ENCODE measurements at places on chromosomes 12 and 14.
A peak's percentile ranks its signal among the peaks of the same experiment; 100 is the strongest.

GRCh38 chr12:124688356-124688992, 121.1 kb upstream of the NCOR2 start:
- DNase-seq, result no peak

DNA sequence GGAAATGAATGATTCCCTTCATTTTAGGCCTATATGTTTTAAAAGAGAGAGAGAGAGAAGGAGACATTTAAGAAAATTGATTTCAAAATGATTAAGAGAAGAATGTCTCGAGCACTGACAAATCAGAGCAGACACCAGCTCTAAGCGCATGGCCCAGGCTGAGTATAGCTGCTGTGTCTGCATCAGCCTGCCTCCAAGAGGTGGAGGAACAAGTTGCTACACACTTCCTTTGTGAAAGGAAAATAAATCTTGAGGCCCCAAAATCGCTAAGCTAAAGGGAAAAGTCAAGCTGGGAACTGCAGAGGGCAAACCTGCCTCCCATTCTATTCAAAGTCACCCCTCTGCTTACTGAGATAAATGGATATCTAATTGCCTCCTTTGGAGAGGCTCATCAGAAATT, 728.7 kb upstream of the TMEM132C start:
- DNase-seq, result no peak

DNA sequence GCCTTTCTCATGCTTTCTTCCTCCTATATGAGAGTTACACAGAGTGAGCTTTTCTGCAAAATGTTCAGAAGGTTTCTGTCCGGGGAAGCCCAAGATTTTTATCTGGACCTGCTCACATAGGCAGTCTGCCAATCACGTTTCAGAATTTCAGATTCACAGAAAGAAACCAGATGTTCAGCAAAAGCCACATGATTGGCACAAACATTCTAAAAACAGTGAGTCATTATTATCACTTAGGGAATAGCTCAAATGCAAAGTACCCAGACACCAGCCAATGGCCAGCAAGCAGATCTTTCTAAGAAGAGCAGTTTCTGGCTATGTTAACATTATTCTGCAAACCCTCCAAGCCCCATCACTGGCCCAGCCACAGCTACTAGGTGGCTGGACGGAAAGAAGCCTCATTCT, 1558.5 kb upstream of the TMEM132C start:
- no peak for DNase-seq

GRCh38 chr14:97655169-97655948, 858.2 kb downstream of the VRK1 start:
- DNase-seq, result no peak

GRCh38 chr12:100573292-100574186, at the start of gene GAS2L3:
Gene GAS2L3 (plus strand): TSS chr12:100573684. CDS start chr12:100594905, 21,221 bp downstream.
- peak; percentile 29 for DNase-seq

- no peak for DNase-seq
These were observed 65.5 kb upstream of the KITLG start for GRCh38 chr12:88645816-88646215.

DNA sequence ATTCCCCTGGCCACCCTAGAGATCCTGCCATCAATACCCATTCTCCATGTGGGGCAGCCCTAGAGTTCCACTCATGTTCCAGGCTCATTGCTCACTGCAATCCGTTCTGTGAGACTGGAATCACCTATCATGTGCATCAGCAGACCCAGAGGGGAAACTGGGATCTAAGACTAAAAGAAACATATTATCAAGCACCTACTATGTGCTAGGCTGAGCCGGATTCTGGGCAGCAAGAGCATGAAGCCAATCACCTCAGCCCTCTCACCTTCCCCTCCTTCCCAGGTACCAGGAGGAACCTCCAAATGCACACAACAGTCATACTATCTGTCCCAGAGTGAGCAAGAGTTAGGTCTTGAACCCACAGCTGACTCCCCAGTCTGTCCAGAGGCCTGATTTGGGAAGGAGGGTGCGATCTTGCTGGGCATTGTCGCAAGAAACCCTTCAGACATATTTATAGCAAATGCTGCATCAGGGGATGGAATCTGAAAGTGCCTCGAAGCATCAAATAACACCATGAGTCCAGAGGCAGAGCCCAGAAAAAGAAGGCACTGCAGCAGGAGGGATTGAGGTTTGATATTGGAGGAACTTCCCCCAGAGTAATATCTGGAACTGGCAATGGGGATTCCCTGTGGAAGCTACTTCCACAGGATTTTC, 6.7 kb upstream of the CACNB3 start:
- no peak for DNase-seq

DNA sequence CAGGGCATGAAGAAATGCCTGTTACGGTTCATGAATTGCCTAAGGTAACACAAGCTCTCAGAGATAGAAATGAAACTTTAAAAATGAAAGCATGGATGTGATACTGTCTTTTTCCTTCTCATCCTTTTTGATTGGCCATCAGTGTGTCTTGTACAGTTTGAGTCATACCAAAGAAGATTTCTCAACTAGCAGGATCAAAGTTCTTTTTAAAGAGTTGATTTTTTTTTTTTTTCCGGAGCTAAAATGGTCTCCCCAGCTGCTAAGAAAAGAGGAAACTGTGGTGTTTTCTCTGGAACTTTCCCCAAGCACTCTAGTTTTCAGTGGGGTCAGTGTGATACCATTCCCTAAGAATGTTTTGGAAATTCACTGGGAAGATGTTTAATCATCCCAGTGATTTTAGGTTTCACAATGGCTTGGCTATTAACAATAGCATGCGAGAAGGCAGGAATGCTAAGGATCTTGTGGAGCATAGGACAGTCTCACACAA, 105.0 kb downstream of the ETNK1 start:
- DNase-seq, result no peak

DNA sequence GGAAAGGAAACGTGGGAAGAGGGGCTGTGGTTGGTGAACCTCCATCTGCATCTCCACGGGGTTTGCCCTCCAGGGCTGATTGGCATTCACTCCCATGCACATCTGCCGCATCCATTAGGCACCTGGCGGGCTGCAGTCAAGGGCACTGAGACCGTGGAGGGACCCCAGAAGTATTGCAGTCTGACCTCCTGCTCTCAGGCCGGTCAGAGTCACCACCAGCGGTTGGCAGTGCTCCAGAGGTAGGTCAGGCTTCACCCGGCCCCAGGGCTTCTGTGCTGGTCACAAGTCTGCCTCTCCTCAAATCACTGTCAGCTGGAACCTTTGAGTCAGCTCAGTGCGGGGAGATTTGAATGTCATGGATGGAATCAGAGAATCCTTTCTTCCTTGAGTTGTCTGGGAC, 132.3 kb downstream of the PAPOLA start:
- no peak for DNase-seq

DNA sequence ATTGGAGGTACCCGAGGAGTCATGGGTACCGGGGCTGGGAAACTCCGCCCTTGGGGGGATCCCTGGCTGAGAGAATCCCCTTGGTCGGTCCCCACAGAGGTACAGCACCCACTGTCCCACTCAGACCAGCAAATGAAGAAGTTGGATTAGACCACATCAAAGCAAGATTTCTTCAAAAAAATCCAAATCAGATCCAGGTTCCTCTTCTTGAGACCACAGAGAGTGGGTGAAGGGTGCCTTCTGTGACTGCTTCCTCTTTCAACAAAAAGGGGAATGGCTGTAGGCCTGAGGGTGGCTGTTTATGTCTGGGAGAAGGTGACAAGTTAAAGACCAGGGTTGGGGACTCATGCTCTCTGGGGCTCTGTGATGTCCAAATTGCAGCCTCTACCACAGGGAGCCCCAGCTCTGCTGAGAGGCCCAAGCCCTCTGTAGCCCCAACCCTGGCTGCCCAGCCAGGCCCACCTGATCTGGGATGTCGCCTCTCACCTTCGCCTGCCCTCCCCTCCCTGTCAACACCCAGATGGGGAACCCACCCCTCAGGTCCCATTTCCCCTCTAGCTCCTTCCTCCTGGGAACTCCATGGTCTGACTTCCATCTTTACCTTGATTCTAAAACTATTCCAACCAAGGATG, 50.9 kb downstream of the ZFP36L1 start:
- no peak for DNase-seq

All from stimulated activated CD8-positive, alpha-beta memory T cell treated with anti-CD3 and anti-CD28 coated beads, Interleukin-12 subunit alpha, Interleukin-12 subunit beta, amount 100 ng/mL, for 4 hours (primary cell).